ENCODE measurements at places on chromosomes 7 and 10. TPM values are rescaled to one million over a fixed set of nuclear protein-coding genes. Genes with fewer than 3 reads are reported as not detected.

GRCh38 chr10:3090388-3090787, 23.0 kb downstream of the PFKP start:
- no peak for DNase-seq

DNA sequence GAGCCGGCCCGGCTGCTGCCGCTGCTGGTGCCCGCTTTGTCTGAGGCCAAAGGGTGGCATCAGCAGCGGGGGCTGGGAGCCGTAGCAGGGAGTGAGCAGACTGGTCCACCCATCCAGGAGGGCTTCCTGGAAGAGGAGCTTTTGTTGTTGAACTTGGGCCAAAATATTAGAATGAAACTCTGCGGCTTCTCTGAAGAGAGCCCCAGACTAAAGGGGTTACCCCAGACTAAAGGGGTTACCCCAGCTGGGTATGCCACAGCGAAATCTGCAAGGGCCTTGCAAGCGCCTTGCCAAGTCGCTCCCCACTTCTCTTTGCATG, 154.7 kb upstream of the ZMIZ1 start:
- no peak for DNase-seq

GRCh38 chr10:46296641-46297141, 9.9 kb downstream of the ANTXRL start:
- no peak for DNase-seq

DNA sequence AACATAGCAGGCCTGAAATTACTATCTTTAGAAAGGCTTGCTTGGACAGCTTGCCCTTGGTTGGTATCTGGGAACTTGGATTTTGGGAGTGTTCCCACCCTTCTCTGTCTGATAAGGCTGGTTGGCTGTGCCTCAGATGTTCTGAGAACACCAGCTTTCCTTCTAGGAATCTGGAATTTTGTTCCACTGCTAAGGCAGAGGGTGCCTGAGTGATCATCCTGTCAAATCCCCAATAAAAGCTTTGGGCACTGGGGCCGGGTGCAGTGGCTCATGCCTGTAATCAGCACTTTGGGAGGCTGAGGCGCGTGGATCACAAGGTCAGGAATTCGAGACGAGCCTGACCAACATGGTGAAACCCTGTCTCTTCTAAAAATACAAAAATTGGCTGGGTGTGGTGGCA, 5.0 kb downstream of the TRUB1 start:
- no peak for DNase-seq

- DNase-seq, result peak; percentile 57
Observed at GRCh38 chr7:69966766-69967591, 368.7 kb downstream of the AUTS2 start.

GRCh38 chr10:30691639-30692015, 62.1 kb upstream of the LYZL2 start:
- DNase-seq, result no peak

GRCh38 chr10:99743841-99744240, 11.8 kb downstream of the CUTC start:
- no peak for DNase-seq

DNA sequence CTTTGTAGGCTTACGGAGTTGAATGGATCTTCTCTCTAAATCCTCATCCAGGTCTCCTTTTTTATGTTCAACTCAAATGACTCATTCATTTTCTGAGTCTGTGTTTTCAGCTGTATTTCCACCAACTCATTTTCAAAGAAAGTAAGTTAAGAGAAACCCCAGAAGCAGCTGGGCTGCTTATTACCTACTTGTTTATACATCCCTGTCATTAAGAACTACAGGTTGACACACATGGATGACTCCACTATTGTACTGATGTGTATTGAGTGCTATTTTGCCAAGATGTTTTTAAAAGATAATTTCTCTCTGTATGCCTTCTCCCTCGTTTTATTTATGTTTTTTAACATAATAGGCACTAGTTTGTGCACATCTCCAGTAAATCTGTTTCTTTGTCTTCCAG, 41.9 kb downstream of the DGKI start:
- DNase-seq, result no peak

GRCh38 chr10:126459878-126460481, 71.7 kb upstream of the ADAM12 start:
- DNase-seq, result no peak

DNA sequence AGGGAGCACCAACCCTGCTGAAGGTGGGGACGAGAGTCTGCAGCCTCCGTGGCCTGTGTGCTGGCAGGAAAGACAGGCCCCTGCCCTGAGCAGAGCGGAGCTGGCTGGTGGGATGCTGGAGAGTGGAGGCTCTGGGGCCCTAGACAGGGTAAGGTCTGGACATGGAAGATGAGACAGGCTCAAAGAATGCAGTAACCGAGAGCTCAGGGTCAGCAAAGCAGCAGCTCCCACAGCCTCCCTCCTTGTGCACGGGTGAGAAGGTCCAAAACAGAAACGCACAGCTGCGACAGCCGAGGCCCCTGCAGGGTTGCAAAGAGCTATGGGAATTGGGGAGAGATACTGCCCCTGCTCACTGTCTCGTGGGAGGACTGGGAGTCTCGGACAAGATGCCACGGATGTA, 80.5 kb downstream of the TNS3 start:
- DNase-seq, result no peak

GRCh38 chr10:111872591-111872990, 311.0 kb downstream of the GPAM start:
- DNase-seq, result no peak

- no peak for DNase-seq
Observed at GRCh38 chr10:43347997-43348396, 23.4 kb upstream of the FXYD4 start.

DNA sequence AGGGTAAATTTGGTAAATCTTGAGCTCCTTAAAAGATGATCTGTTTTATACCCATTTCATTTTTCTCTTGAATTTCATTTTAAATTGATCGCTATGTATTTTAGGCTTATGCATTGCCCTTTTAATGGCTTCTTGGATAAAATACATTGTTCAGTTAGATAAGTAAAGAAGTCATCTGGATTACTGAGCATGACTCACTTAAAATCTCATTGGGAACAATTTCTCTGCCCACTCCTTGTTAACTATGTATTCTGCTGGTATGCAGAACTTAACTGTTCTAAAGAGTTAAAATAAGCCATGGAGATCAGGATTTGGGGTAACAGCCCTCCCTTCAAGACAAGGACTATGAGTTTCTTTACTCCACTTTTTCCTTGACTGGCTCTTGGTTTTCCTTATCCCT, 134.2 kb downstream of the SND1 start:
- DNase-seq, result no peak

- DNase-seq, result no peak
Observed at GRCh38 chr10:57017356-57018037, 656.4 kb upstream of the ZWINT start.

- no peak for DNase-seq
Observed at GRCh38 chr10:26194275-26194674, 22.3 kb upstream of the GAD2 start.

DNA sequence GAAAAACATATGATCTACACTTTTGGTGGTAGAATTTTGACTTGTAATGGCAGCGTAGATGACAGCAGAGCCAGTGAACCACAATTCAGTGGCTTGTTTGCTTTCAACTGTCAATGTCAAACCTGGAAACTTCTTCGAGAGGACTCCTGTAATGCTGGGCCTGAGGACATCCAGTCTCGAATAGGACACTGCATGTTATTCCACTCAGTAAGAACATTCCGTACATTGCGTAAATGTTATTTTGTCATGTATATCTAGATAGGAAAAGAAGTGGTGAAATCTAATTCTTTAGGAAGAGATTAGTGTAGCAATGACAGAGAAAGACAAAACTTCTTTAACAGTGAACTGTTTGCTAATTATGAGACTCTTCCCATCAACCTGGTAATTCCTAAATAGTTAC, 112.9 kb downstream of the PODXL start:
- DNase-seq, result no peak

DNA sequence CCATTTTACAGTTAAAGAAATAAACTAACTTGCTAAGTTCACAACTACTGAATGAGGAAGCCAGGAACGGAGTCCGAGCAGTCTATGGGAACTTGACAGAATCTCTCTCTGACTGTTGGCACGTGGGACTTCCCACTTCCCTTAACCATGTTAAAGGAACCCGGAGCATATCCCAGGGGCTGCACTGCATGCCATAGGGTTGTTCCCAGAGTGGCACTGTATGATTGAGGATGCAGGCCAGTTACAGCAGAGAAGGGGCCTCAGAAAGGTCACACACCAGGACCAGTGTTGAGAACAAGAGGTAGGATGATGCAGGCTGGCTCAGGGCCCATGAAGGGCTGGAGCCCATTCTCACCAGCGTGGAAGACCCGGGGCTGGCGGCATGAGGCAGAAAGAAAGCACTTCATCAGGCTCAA, 201.8 kb downstream of the NSUN6 start:
- DNase-seq, result no peak

DNA sequence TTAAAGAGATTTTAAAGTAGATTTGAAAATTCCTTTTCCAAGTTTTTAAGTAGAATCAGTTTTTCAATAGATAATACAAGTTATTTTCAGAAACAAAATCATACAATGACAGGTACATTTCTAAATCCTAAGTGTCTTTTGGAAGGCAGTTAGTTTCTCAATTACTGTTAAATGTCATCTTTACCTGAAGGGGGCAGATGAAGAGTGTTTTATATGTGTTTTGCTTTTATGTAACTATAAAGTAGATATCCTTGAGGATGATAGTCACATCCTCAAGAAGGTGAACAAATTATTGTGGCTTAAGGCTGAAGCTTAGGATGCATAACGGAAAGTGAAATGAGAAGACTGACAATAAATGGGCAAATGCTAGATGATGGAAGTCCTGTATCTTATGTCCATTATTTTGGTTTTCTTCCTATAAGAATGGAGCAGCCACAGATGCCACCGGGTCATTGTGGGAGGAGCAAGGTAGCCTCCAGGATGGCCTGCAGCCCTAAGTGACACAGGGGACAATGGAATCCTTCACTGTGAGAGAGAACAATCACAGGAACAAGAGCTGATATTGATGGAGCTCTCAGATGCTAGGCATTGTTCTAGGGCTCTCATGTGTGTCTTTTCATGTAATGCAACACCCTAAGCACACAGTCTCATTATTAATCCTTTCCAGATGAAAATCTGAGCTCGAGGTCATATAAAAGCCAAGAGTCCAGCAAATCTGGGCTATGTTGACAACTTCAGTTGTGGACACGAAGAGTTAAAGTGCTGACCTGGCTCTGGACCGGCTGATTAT, 14.1 kb upstream of the MKX start:
- no peak for DNase-seq

DNA sequence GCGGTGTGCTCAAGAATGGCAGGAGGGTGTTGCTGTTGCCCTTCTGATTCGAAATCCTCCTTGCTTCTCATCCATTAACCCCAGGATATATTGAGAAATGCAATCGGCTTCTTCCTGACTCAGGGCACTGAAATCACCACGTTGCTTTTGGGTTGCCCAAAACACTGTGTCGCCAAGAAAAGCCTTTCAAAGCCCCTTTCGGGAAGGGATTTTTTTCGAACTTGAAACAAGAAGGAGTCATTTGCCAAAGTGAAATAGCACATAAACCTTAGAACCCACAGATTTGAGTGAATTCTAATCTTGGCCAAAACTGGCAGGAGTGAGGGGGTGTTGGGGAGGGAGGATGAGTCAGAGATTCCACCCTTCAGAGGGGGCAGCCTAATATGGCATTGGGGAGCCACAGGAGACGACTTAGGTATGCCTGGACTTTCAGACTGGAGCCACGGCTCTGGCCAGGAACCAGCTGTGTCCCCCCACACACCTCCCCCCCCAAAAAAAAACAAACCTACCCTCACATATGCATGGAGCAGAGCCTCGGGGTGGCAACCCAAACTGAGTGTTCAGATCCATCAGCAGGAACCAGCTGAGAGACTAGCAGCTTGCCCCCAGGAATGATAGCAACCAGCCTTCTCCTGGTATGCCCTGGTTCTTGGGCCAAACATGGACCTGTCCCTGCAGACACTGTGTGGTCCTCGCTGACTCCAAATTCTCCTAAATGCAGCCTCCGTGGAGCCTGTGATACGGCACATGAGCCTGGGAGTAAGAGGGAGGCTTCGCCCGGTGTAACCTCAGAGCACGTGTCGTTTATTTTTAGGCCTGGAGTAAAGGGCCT, 138.4 kb downstream of the FGFR2 start:
- no peak for DNase-seq

DNA sequence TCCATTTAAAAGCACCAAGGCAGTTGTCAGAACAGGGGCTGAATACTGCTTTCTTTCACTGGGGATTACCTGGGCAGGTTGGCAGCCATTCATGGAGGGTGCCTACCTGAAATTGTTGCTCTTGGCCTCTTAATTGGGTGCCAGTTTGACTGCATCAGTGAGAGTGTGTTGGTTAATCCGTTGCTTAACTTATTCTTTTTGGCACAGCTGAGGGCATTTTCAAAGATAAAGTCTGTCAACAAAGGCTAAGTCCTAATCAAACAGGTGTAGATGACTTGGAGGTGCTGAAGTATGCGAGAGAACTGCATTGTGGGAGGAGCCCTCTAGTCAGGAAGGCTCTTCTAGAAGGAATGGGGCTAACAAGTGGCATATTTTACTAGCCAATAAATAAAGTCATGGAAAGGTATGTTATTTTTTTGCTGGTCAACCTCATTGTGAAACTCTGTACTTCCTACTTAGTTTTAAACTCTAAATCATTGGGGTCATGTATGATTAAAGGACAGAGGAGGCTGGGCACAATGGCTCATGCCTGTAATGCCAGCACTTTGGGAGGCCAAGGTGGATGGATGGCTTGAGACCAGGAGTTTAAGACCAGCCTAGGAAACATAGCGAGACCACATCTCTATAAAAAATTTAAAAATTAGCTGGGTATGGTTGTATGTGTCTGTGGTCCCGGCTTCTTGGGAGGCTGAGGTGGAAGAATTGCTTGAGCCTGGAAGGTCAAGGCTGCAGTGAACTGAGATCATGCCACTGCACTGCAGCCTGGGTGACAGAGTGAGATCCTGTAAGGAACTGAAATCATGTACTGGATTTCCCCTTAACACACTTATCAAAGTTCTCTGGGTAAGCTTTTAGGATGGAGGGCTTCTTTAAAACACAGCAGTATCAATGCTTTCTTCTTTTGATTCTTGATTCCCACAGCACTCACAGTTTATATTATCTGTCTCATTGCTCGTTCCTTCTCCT, 134.1 kb downstream of the LRMDA start:
- no peak for DNase-seq

SORCS1 gene
- 4.2 TPM for total RNA-seq

HPSE2 gene
- 0.74 TPM for total RNA-seq

PTPN12 gene
- 47.5 TPM for total RNA-seq

RAPGEF5 gene
- total RNA-seq, result 15.9 TPM

IFIT3 gene
- total RNA-seq, result 19.9 TPM

HECW1 gene
- not detected for total RNA-seq

All from left cardiac atrium (tissue), 4 donors.